ENCODE measurements at places on chromosomes 13 and 19.

GRCh38 chr19:4984438-4984990, 15.6 kb downstream of the KDM4B start:
- H3K27ac ChIP-seq, result no peak overlapping the region
- no peak overlapping the region for H3K4me3 ChIP-seq
- peaks cover 42% of the 10 kb centered on the region for H3K4me1 ChIP-seq

DNA sequence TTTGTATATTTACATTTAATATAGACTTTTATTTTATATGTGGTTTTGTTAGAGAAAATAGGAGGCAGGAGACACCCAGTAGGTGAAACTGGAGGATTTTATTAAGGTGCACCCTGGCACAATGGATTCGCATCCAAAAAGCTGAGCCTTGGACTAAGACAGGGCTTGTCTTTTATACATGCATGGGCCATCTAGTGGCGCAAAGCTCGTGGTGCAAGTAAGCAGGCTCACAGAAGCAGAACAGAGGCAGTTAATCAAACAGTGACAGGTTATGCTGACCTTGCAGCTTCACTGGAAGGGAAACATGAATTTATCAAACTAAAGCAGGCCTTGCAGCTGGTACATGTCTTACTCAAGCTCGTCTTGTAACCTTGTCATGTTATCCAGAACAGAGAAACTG, 58.8 kb upstream of the ZNF681 start:
- no peaks in the 10 kb centered on the region for H3K4me1 ChIP-seq
- peaks cover 3% of the 10 kb centered on the region for H3K36me3 ChIP-seq
- no peak overlapping the region for H3K4me3 ChIP-seq

DNA sequence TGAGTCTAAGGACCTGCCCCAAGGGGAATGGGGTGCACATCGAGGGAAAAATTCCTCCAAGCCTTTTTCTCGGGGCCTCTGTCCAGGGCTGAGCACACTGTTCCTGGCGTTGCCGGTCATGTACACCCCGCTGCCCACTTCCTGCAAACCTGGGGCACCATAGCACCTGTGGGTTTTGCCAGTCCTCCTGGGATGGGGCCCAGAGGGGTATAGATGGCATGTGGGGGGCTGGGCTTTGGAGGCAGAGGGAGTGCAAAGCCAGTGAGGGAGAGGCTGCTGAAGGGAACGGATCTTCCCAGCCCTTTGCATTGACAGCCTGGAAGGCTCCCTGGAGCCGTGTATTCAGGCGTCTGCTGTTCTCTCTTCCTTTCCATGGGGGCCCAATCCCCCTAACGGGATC, 187.3 kb downstream of the ZNF536 start:
- H3K4me3 ChIP-seq, result no peak overlapping the region
- no peaks in the 10 kb centered on the region for H3K36me3 ChIP-seq
- no peak overlapping the region for H3K27ac ChIP-seq
- DNase-seq, result peak; percentile 44
- no peaks in the 10 kb centered on the region for H3K27me3 ChIP-seq

- H3K36me3 ChIP-seq, result peaks cover 18% of the 10 kb centered on the region
- H3K27ac ChIP-seq, result peak overlapping the region; percentile 89
- no peak for DNase-seq
- H3K27me3 ChIP-seq, result no peaks in the 10 kb centered on the region
- H3K4me3 ChIP-seq, result peak overlapping the region; percentile 75
Measured at GRCh38 chr19:55339889-55340783, 460 bp downstream of the KMT5C start.

DNA sequence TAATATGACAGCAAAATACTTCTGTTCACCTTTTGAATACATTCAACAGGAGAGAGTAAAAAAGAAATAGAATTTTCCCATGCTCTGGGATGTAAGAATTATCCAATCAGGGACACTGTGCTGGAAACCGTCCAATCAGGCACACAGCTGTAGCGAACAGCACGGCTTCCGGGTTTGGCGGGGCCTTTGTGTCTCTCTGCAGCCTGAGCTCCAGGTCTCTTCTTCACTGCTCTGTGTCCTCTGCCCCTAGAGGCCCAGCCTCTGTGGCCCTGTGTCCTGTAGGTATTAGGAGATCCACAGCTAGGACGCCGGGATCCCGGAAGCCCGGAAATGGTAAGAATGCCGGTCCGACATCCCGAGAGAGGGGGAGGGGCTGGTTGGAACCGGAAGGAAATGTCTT, 92.7 kb downstream of the ZNF737 start:
- no peaks in the 10 kb centered on the region for H3K36me3 ChIP-seq
- H3K27me3 ChIP-seq, result no peaks in the 10 kb centered on the region
- no peaks in the 10 kb centered on the region for H3K4me1 ChIP-seq
- no peak overlapping the region for H3K27ac ChIP-seq

- H3K36me3 ChIP-seq, result no peaks in the 10 kb centered on the region
- no peaks in the 10 kb centered on the region for H3K4me1 ChIP-seq
- no peak for DNase-seq
- H3K4me3 ChIP-seq, result no peak overlapping the region
- H3K27ac ChIP-seq, result no peak overlapping the region
- H3K27me3 ChIP-seq, result no peaks in the 10 kb centered on the region
Measured at GRCh38 chr19:12331211-12331941, 2.1 kb downstream of the ZNF563 start.

DNA sequence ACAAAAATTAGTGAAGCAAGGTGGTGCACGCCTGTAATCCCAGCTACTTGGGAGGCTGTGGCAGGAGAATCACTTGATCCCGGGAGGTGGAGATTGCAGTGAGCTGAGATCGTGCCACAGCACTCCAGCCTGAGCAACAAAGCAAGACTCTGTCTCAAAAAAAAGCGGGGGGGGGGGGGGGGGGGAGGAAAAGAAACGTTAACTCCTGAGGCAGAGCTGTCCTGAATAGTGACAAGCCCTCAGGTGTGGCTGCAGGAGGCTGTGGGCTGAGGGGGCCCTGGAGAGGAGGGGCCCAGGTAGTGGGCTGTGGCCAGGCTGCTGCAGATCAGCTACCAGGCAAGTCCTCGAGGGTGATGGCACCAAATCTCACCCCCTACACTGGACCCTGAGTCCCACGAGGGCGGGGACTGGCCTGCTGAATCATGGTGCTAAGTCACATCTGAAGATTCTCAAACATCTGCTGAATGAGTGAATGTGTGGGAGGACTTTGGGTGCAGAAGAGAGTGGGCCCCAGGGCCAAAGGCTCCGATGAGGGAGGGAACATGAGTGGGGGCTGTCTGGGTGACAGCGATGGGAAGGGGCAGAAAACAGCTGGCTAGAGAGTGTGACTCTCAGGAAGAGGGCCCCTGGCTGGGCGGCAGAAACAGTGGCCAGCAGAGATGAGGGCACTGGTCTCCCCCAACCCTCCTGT, 24.6 kb upstream of the ATP1A3 start:
- no peak overlapping the region for H3K4me3 ChIP-seq
- no peak overlapping the region for H3K27ac ChIP-seq
- no peaks in the 10 kb centered on the region for H3K27me3 ChIP-seq
- no peak for DNase-seq
- peaks cover 10% of the 10 kb centered on the region for H3K36me3 ChIP-seq

DNA sequence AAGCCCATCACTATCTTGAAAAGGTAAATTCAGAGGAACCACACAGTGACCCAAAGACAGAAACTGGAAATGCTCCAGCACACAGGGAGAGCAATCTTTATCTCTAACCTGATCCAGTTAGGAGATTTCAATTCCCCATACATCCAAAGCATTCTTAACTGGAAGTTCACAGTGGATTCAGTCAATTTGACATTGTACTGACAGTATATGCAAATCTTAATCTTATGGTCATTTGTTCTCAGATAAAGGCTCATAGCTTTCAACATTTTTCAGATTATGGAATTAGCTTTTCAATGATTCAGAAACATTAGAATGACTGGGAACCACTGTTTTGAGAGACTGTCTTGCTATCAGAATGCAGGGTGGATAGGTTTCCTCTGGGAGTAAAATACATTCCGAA, 1455.6 kb downstream of the OLFM4 start:
- no peak overlapping the region for H3K4me3 ChIP-seq
- no peak overlapping the region for H3K27ac ChIP-seq
- no peaks in the 10 kb centered on the region for H3K36me3 ChIP-seq
- no peaks in the 10 kb centered on the region for H3K27me3 ChIP-seq
- DNase-seq, result no peak
- H3K4me1 ChIP-seq, result no peaks in the 10 kb centered on the region

DNA sequence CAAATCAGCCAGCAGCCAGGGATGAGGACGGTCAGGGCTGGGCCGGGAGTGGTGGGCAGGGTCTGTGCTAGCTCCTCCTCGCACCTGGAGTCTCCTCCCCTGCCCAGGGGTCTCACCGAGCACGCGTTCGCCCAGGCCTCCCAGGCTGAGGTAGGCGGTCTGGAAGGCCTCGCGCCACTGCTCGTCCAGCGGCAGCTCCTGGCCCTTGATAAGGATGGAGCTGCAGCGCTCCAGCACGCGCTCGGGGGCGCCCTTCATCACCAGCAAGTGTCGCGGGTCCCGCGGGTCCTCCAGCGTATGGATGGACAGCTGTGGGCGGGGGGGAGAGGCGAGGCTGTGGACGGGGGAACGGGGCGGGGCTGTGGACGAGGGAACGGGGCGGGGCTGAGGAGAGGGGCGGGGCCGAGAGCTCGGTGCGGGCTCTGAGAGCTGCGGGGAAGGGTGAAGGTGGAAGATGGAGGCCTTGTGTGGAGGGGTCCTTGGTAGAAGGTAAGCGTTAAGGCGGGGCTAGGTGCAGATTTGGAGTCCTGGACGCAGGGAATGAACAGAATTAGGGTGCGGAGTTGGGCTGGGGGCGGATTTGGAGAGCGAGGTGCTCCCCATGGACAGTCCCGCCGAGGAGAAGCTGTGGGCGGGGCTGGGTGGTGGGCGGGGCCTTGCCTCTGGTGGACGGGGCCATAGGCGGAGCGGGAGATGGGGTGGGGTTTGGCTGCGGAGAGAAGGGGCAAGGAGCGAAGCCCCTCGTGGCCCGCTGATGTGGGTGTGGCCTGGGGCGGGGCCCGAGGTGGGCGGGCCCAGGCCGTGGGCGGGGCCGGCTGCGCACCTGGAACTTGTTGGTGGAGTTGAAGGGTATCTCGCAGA, 5.7 kb downstream of the ATP4A start:
- H3K4me3 ChIP-seq, result peak overlapping the region; percentile 31
- no peak overlapping the region for H3K27ac ChIP-seq
- H3K4me1 ChIP-seq, result peaks cover 12% of the 10 kb centered on the region

DNA sequence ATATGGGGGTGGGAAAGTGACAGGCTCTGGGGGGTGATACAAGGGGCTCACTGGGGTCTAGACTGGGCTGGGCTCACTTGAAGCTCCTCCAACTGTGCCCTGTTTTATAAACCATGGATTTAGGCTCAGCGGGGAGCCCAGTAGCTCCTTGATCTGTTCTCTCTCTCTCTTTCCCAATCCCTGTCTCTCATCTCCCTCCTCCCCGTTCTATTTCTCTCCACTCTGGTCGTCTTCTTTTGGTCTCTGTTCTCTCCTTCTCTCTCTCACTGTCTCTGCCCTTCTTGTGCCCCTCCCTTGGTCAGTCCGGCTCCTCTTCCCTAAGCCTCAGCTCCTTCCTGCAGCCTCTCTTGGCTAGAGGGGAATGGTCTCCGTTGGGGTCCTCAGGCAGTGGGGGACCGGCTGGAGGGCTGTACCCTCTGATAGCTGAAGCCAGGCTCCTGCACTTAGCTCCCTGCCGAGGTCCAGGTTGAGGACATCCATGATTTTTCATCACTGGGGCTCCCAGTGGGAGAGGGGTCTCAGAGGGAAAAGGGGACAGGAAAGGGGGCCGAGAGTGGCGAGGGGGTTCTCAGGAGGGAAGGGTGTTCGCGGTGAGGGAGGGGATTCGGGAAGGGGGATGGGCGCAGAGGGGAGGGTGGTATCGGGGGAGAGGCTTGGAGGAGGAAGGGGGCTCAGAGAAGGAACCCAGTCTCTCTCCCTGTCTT, 8.5 kb downstream of the UNC13A start:
- H3K27me3 ChIP-seq, result no peaks in the 10 kb centered on the region
- DNase-seq, result no peak
- H3K36me3 ChIP-seq, result no peaks in the 10 kb centered on the region

DNA sequence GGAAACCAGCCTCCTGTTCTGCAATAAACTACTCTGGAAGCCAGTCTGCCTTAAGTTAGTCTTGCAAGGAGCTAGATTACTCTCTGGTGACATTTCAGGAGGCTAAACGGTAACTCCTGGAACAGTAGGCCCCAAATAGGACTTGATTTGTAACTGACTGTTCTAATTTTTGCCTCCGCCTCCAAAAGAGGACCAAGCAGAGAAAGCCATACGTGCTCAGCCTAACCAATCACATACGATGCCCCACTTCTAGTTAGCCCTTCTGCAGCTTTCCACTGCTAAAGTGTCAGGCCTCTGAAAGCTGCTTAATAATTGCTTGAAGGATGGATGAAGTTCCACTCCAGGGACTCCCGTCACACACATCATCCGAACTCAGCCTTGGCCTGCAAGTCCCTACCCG, 744 bp downstream of the ZNF805 start:
- no peaks in the 10 kb centered on the region for H3K27me3 ChIP-seq
- H3K4me3 ChIP-seq, result peak overlapping the region; percentile 89
- no peak for DNase-seq
- H3K27ac ChIP-seq, result peak overlapping the region; percentile 83
- peaks cover 25% of the 10 kb centered on the region for H3K4me1 ChIP-seq

GRCh38 chr13:103009051-103009840, 57.0 kb downstream of the SLC10A2 start:
- H3K4me1 ChIP-seq, result no peaks in the 10 kb centered on the region
- no peaks in the 10 kb centered on the region for H3K36me3 ChIP-seq
- H3K27ac ChIP-seq, result no peak overlapping the region

GRCh38 chr19:35395382-35396199, 24.7 kb downstream of the GPR42 start:
- H3K27me3 ChIP-seq, result no peaks in the 10 kb centered on the region
- no peaks in the 10 kb centered on the region for H3K36me3 ChIP-seq
- H3K4me3 ChIP-seq, result no peak overlapping the region
- H3K4me1 ChIP-seq, result no peaks in the 10 kb centered on the region

GRCh38 chr13:99014522-99014921, 36.7 kb upstream of the DOCK9 start:
- no peaks in the 10 kb centered on the region for H3K36me3 ChIP-seq
- DNase-seq, result no peak
- no peaks in the 10 kb centered on the region for H3K4me1 ChIP-seq
- H3K27ac ChIP-seq, result no peak overlapping the region
- H3K4me3 ChIP-seq, result no peak overlapping the region
- H3K27me3 ChIP-seq, result no peaks in the 10 kb centered on the region

Data from tibial artery (tissue), 4 donors.